Activated naive CD4-positive, alpha-beta T cell (primary cell): ENCODE measurements at places on chromosomes 12 and 14.

DNA sequence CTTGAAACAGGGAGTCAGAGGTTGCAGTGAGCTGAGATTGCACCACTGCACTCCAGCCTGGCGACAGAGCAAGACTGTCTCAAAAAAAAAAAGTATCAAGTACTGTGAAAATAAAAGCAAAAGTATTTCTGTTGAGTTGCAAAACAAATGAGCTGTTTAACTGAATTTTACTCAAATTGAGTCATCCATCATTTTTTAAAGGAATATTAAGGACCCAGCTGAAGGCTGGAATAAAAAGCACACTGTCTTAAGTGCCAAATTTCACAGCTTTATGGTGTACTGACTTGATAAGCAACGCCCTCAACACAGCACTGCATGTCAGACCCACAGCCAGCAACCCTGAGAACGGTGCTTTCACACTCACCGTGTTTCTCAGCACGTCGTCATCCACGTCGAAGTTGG lies 57.9 kb downstream of the AMN start:
- DNase-seq = no peak

GRCh38 chr12:39831587-39832315 lies 212.1 kb upstream of the ABCD2 start:
- DNase-seq = no peak

- DNase-seq = no peak
Observed at GRCh38 chr12:80838708-80839107, 99.0 kb downstream of the LIN7A start.

GRCh38 chr14:59787045-59787674 lies 83.4 kb downstream of the RTN1 start:
- no peak for DNase-seq

- DNase-seq = no peak
Observed at GRCh38 chr12:114218136-114218535, 187.8 kb downstream of the TBX5 start.

DNA sequence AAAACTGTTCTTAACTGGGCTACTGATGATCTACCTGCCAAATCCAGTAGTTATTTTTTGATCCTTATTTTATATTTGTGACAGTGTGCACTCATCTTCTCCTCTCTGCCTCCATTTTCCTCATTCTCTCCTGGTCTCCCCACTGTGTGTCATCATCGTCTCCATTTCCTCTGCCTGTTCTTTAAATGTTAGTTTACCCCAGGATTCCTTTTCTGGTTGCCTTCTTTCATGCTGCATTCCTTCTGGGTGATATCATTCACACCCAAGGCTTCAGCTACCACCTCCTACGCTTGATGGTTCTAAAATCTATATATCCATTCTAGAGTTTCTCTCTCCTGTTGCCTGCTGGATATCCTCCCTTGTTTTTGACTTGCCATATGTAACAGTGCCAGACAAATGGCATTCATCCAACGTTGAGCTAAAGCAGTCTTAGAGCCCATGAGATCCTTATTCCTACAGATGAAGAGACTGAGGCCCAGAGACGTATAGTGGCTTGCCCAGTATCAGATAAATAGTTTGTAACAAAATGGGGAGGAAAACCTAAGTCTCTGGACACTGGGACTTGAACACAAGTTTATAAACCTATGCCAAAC lies 109.5 kb downstream of the DIP2B start:
- DNase-seq = no peak

DNA sequence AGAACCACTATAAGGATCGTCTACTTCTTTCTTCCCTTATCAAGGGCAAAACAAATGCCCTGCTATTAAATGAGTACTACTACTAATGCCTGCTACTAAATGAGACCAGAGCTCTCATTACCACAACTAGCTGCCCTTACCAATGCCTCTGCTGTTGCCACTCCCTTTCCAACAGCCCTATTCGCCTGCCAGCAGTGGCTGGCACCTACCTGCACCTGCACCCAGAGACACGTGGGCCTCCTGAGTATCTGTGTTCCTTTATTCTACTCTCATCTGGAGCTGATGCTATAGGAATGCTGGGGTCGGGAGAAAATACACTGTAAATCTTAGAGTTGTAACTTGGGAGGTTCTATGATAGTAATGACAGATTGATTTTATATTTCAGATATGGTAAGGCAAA lies 174.7 kb downstream of the SLC2A13 start:
- DNase-seq = no peak

- DNase-seq = no peak
Observed at GRCh38 chr14:64704743-64705380, 638 bp downstream of the PLEKHG3 start.

DNA sequence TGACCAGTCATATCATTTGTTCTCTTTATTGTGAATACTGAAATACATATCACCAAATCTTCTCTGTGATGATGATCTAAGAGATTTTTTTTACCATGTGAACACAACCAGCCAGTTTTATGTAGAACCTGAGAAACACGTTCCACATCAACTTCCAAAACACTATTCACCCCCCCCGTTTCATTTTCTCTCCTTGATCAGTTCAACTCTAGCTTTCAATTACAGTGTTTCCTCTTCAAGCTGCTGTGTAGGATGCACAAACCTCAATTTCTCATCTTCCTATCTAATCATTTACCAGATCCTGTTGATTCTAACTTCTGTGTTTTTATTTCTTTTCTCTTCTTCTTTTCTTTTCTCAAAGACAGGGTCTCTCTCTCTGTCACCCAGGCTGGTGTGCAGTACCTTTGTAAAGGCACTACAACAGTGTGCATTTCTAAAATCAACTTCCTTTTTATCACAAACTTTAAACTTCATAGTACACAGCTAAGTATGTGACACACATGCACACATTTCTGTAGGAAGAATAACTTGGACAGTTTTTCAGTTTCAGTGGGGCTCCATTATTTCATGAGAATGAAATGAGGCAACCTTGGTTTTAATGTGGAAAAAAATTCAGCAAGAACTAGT lies 149.9 kb upstream of the FBXO33 start:
- no peak for DNase-seq

GRCh38 chr14:91872011-91872501 lies 4.7 kb upstream of the TC2N start:
- DNase-seq = no peak

- no peak for DNase-seq
Observed at GRCh38 chr12:1666685-1667162, 24.1 kb upstream of the ADIPOR2 start.

DNA sequence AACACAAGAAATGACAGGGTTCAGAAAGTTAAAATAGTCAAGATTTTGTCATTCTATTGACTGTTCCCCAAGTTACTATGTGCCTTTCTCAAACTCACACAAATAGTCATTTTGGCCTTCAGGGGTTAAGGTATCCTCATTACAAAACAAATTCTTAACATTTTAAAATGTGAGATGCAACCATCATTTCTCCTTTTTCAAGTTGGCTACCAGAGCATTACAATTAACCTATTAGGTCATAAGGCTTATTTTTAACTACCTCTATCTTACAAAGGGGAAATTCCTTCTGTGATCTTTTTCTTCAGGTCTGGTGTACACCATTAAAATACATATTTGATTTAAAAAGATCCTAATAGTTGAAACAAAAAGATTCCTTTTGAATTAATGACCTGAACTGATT lies 61.2 kb downstream of the SLC38A1 start:
- no peak for DNase-seq
